ENCODE measurements at places on chromosomes 11 and 22. TPM values are rescaled to one million over a fixed set of nuclear protein-coding genes. Genes with fewer than 3 reads are reported as not detected.

DNA sequence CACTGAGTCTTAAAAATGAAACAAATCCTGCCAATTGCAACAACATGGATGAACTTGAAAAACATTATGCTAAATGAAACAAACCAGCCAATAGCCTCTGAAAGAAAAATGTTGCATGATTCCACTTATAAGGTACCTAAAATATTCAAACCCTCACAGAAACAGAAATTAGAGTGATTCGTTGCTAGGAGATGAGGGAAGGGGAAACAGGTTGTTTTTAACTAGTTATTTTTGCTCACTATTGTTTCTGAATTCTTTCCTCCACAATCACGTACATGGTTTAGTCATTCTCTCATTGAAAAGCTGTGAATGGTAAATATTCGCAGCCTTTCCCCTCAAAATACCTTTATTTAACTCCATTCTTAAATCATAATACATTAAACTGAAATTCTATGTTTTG is 14.0 kb upstream of the TYR start:
- DNase-seq, result no peak

GRCh38 chr22:45756558-45756957 is 84.9 kb downstream of the ATXN10 start:
- DNase-seq, result no peak

DNA sequence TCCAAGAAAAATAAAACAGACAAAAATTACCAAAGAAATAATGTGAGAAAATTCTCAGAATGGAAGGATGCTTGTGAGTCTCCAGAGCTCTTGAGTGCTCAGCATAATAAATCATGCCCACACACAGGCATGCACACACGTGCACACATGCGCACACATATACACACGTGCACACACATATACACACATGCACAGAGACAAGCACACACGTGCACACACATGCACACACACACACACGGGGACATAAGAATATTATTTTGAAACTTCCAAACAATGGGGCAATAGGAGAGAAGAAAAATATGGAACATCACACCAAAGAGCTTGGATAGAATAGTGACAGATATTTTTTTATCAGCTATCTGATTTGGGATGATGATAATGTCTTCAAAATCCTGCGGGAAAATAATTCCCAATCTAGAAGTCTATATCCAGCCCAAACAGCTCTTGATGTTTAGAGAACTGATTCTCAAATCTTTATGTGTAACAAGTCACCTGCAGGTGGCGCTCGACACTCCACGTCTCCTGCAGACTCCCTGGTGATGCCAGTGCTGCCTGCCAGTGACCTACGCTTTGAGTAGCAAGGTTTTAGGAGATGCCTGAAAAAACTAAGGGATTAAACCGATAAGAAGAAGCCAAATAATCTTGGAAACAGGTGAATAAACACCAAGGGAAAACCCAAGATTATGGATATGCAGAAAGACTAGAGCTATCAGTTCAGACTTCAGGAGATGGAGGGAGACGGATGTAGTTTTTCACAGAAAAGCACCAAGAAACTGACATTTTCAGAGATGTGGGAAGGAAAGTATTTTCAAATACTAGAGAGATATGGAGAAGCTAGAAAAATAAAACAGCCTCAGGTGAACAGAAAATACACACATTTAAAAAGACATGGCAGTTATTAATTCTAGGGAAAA is 743.6 kb downstream of the ETS1 start:
- DNase-seq, result peak; percentile 17

The MUC6 gene
- total RNA-seq, result not detected

The MUC2 gene
- not detected for total RNA-seq

The OR2AT4 gene
- total RNA-seq, result not detected

The ZP1 gene
- total RNA-seq, result 0.41 TPM

Data from CD4-positive, alpha-beta memory T cell (primary cell).